Thoracic aorta (tissue), 2 donors: ENCODE measurements at places on chromosomes 1 and 21.
A peak's percentile ranks its signal among the peaks of the same experiment; 100 is the strongest.

GRCh38 chr21:38303300-38303699, 46.5 kb downstream of the KCNJ15 start:
- no peaks in the 10 kb centered on the region for H3K27me3 ChIP-seq
- H3K36me3 ChIP-seq, result no peaks in the 10 kb centered on the region
- peak overlapping the region; percentile 69 for H3K27ac ChIP-seq

- no peak overlapping the region for H3K4me3 ChIP-seq
- H3K27me3 ChIP-seq, result no peaks in the 10 kb centered on the region
- H3K36me3 ChIP-seq, result no peaks in the 10 kb centered on the region
- no peak overlapping the region for H3K27ac ChIP-seq
- H3K4me1 ChIP-seq, result peaks cover 7% of the 10 kb centered on the region
Measured at GRCh38 chr1:54945393-54945936, 35.0 kb upstream of the TMEM61 start.

- H3K4me1 ChIP-seq, result no peaks in the 10 kb centered on the region
- H3K27ac ChIP-seq, result no peak overlapping the region
- H3K27me3 ChIP-seq, result no peaks in the 10 kb centered on the region
Measured at GRCh38 chr1:7912743-7913557, 27.7 kb downstream of the TNFRSF9 start.

- H3K36me3 ChIP-seq, result no peaks in the 10 kb centered on the region
- DNase-seq, result no peak
- H3K4me3 ChIP-seq, result no peak overlapping the region
- H3K4me1 ChIP-seq, result no peaks in the 10 kb centered on the region
- H3K27me3 ChIP-seq, result no peaks in the 10 kb centered on the region
Measured at GRCh38 chr21:26599261-26599660, 26.2 kb upstream of the CYYR1 start.

- no peaks in the 10 kb centered on the region for H3K4me1 ChIP-seq
- no peak overlapping the region for H3K27ac ChIP-seq
- no peaks in the 10 kb centered on the region for H3K36me3 ChIP-seq
- H3K4me3 ChIP-seq, result no peak overlapping the region
- DNase-seq, result no peak
- H3K27me3 ChIP-seq, result no peaks in the 10 kb centered on the region
Measured at GRCh38 chr1:32716312-32717148, 14.0 kb upstream of the SYNC start.

- peaks cover 79% of the 10 kb centered on the region for H3K36me3 ChIP-seq
- DNase-seq, result no peak
- H3K4me1 ChIP-seq, result no peaks in the 10 kb centered on the region
- no peak overlapping the region for H3K27ac ChIP-seq
- no peaks in the 10 kb centered on the region for H3K27me3 ChIP-seq
- no peak overlapping the region for H3K4me3 ChIP-seq
Measured at GRCh38 chr21:32317726-32318125, 19.1 kb downstream of the MRAP start.

- DNase-seq, result no peak
- H3K4me1 ChIP-seq, result peaks cover 23% of the 10 kb centered on the region
- H3K27me3 ChIP-seq, result no peaks in the 10 kb centered on the region
- no peak overlapping the region for H3K4me3 ChIP-seq
- H3K36me3 ChIP-seq, result peaks cover 12% of the 10 kb centered on the region
- no peak overlapping the region for H3K27ac ChIP-seq
Measured at GRCh38 chr1:55131218-55131617, 83.9 kb downstream of the USP24 start.

- no peaks in the 10 kb centered on the region for H3K4me1 ChIP-seq
- no peak overlapping the region for H3K27ac ChIP-seq
- H3K36me3 ChIP-seq, result no peaks in the 10 kb centered on the region
- no peak for DNase-seq
Measured at GRCh38 chr1:157646144-157646543, 48.3 kb upstream of the FCRL4 start.

DNA sequence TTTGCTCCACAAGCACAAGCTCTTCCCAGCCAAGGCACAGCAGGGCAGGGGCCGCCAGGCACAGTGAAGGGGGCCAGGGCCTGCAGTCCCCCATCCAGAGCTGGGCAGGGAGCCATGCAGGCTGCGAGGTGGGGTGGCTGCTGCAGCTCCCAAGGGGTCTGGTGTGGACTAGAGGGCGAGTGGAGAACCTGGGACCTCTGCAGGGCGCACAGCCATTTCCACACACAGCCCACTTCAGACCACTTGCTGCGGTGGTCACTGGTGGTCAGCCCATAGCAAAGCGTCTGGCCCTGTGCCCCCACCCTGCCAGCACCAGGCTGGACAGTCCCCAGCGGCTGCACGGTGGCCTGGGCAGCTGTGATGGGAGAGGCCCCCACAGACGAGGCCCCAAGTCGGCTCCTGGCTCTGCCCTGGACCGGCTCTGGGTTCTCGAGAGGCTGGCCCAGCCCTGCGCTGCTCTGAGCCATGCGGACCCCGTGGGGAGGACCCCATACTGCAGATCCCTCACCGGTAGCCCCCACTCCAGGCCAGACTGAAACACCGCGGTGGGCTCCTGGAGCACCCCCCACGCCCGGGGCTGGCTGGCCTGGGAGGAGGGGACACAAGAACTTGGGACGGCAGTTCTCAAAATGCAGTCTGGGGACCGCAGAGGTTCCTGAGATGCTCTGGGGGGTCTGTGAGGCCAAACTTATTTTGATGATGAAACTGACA, 47.1 kb upstream of the COL6A2 start:
- no peak overlapping the region for H3K4me3 ChIP-seq
- no peaks in the 10 kb centered on the region for H3K27me3 ChIP-seq
- H3K27ac ChIP-seq, result peak overlapping the region; percentile 37
- no peaks in the 10 kb centered on the region for H3K36me3 ChIP-seq
- no peak for DNase-seq

DNA sequence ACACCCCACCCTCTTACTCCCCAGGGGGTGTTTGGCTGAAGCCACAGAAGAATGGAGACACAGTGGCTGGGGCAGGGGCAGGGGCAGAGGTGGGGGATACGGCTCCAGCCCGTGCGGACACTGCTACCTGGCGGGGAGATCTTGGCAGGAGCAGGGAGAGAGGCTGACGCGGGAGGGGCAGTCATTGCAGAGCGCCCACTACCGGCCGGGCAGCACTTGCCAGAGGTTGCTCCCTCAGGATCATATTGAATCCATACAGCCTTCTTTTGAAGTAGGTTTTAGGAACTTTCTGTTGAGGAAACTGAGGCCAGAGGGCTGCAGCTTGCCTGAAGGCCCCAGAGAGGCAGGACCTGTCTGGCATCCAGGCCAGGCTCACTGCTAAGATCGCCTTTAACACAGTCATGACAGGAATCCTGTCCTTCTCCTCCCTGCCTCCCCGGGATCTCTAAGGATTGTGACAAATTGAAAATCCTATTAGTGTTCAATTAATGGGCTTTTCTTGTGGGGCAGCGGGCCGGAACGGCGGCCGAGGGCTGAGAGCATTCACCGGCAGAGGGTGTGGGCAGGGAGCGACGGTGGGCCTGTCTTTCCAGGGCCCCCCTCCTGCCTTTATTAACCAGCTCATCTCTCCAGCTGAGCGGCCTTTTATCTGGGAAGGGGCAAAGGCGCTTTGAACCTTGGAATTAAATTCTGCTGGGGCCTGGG, 65.5 kb upstream of the WNT4 start:
- H3K27me3 ChIP-seq, result peaks cover 16% of the 10 kb centered on the region
- H3K27ac ChIP-seq, result no peak overlapping the region
- H3K4me3 ChIP-seq, result no peak overlapping the region
- H3K36me3 ChIP-seq, result no peaks in the 10 kb centered on the region

DNA sequence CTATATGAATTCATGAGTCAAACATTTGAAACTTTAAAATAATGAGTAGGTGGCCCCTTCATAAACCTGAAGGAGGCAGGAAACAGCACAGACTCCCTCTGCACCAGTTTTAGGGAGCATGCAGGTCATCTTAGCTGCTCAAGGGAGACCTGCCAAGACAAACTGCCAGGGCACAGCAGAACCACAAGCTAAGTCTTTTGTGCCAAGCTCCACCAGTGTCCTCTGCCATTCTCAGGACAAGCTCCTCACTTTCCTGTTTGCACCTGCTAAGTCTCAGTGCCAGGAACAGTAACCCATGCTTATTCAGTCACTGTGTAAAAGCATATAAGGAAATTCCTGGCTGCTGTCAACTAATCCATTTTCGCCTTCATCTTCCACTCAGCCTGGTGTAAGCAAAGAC, 368.9 kb downstream of the SEC16B start:
- H3K27ac ChIP-seq, result no peak overlapping the region
- DNase-seq, result no peak
- no peaks in the 10 kb centered on the region for H3K36me3 ChIP-seq
- no peaks in the 10 kb centered on the region for H3K4me1 ChIP-seq

- DNase-seq, result no peak
- no peak overlapping the region for H3K27ac ChIP-seq
- H3K27me3 ChIP-seq, result no peaks in the 10 kb centered on the region
- no peaks in the 10 kb centered on the region for H3K4me1 ChIP-seq
- no peak overlapping the region for H3K4me3 ChIP-seq
Measured at GRCh38 chr1:212623603-212624002, 15.0 kb downstream of the ATF3 start.

- H3K36me3 ChIP-seq, result peaks cover 4% of the 10 kb centered on the region
- no peaks in the 10 kb centered on the region for H3K4me1 ChIP-seq
- H3K27me3 ChIP-seq, result no peaks in the 10 kb centered on the region
- DNase-seq, result no peak
Measured at GRCh38 chr1:119735217-119735616, 23.5 kb downstream of the PHGDH start.

DNA sequence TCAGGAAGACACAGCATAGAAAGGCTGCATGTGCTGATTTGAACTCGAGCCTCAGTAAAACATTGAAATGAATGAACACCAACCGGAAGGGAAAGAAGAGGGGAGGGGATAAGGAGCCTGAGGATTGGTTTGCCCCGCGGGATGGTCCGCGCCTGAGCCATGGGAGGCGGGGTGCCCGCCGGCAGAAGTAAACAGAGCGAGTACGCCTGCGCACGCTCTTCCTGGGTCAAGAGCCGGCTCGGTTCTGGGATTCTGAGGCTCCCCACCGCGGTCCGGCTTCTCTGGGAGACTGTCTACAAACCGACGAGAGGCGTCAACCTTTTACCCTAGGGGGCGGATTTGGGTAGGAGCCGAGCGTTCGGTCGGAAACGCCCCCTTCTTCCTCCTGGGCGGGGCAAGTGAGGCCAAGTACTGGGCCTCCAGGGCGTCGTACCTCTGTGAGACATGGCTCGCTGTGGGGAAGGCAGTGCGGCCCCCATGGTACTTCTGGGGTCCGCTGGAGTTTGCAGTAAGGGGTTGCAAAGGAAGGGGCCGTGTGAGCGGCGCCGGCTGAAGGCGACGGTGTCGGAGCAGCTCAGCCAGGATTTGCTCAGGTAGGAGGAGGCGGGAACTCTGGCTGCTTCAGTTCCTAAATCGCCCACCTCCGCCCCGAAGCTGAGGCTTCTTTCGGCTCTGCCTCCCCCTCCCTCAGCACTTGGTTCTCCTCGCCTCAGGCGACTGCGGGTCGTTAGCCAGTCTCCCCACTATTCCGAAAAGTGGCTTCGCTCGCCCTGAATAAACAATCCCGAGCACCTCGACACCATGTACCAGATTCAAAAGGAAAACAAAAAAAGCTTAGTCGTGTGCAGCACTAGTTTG, at the start of gene BTBD8:
Gene BTBD8, plus strand, starts transcription at position 218 of the 858 bp plus-strand sequence. Its CDS starts 227 bp downstream, at position 445.
- H3K4me3 ChIP-seq, result peak within 1 kb of the TSS; percentile 83
- H3K27ac ChIP-seq, result peak within 1 kb of the TSS; percentile 56
- H3K4me1 ChIP-seq, result peaks cover 11% of the 10 kb centered on the region
- peak; percentile 31 for DNase-seq
- H3K36me3 ChIP-seq, result no peaks in the 10 kb centered on the region
- H3K27me3 ChIP-seq, result no peaks in the 10 kb centered on the region

DNA sequence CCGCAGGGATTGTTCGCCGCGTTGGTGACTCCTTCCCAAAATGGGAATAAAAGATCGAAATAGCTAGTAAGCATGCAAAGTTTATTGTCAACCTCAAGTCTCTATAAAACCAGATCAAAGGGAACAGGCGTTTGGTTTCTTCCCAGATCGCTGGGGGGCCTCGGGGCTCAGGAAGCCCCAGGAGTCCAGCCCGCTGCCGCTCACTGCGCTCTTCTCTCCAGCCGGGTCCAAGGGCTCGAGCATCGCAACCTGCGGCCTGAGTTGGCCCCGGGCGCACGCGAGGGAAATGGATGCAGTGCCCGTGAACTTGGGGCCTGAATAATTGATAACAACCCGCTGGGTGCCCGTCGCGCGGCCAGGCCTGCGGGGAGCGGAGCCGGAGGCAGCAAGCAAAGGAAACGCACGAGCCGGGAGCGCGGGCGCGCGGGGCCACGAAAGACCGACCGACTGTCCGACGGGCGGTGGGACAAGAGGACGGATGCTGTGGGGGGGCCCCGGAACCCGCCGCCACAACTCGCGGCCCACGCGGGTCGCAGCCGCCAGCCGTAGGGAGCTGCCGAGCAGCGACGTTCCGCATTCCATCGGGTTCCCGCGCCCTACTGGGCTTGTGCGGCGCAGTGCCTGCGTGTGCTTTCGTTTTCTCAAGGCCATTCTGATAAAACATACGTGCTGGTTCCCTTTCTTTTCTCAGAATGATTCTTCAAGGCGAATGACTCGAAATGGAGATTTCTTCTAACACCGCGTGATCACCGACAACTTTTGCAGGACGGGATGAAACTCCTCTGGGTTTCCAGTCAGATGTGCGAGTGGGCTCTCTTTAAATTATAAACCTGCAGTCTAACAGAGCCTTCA, 14.0 kb upstream of the ALX3 start:
- peak overlapping the region; percentile 81 for H3K4me3 ChIP-seq
- H3K27ac ChIP-seq, result peak overlapping the region; percentile 58
- DNase-seq, result no peak
- H3K36me3 ChIP-seq, result no peaks in the 10 kb centered on the region

DNA sequence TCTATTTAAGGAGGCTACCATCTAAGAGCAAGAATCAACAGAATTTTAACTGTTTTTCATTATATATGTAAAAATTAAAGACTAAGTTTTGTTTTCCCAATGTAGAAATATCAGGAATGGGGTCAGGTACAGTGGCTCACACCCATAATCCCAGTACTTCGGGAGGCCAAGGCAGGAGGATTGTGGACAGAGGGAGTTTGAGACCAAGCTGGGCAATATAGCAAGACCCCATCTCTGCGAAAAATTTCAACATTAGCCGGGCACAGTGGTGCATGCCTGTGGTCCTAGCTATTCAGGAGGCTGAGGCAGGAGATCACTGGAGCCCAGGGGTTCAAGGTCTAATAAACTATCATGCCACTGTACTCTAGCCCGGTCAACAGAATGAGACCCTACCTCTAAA, 5.3 kb downstream of the LRRC40 start:
- peaks cover 24% of the 10 kb centered on the region for H3K4me1 ChIP-seq
- H3K27me3 ChIP-seq, result no peaks in the 10 kb centered on the region
- no peak overlapping the region for H3K4me3 ChIP-seq
- no peak for DNase-seq
- H3K27ac ChIP-seq, result no peak overlapping the region

- no peak overlapping the region for H3K27ac ChIP-seq
- no peaks in the 10 kb centered on the region for H3K4me1 ChIP-seq
- no peaks in the 10 kb centered on the region for H3K27me3 ChIP-seq
- DNase-seq, result no peak
- no peak overlapping the region for H3K4me3 ChIP-seq
- H3K36me3 ChIP-seq, result no peaks in the 10 kb centered on the region
Measured at GRCh38 chr1:238710697-238711096, 675.7 kb upstream of the CHRM3 start.

- no peaks in the 10 kb centered on the region for H3K4me1 ChIP-seq
- H3K36me3 ChIP-seq, result no peaks in the 10 kb centered on the region
- no peak overlapping the region for H3K27ac ChIP-seq
Measured at GRCh38 chr21:45854690-45855247, 126.8 kb upstream of the COL6A1 start.
